CD4-positive, alpha-beta T cell treated with Interleukin-12 subunit alpha and Interleukin-12 subunit beta, for 1 hour (primary cell): ENCODE measurements at places on chromosomes 3 and 15.

GRCh38 chr3:61520966-61521628, 40.3 kb upstream of the PTPRG start:
- DNase-seq: no peak

DNA sequence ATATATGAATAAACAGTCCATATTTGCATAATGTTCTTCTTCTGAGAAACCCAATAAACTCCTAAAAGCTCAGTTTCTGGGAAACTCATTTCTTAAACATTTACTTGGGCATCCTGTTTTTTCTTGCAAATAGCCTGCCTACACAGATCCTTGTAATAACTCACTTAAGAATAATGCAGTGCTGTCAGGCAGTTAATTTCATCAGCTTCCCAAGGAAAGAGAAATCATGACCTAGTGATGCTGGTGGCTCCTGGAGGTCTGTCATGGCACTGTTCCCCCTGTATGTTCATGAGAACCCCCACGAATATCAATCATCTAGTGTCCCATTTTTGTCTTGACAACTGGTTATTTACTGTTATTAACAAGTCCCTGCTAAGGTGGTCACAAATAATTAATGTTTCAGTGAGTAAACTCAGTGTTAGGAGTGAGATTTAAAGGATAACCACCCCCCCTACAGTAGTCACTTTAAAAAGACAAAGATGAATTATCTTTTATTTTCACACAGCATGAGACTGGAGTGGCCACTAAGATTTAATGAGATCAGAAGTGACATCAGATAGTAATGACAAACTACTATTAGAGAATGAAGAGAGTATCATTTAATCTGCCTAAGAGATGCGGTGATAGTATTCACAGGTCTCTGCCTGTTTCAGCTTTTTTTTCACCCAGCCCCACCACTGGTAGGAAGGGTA, 279.5 kb upstream of the NECTIN3 start:
- DNase-seq: no peak

- no peak for DNase-seq
Observed at GRCh38 chr3:13301286-13301987, 118.7 kb downstream of the NUP210 start.

GRCh38 chr3:185784317-185784716, 40.5 kb downstream of the IGF2BP2 start:
- no peak for DNase-seq

- DNase-seq: no peak
Observed at GRCh38 chr3:12454816-12455121, 29.5 kb upstream of the TSEN2 start.
